Activated naive CD8-positive, alpha-beta T cell treated with anti-CD3 and anti-CD28 coated beads for 36 hours (primary cell): ENCODE measurements at places on chromosomes 11 and 22. TPM values are rescaled to one million over a fixed set of nuclear protein-coding genes. Genes with fewer than 3 reads are reported as not detected.

DNA sequence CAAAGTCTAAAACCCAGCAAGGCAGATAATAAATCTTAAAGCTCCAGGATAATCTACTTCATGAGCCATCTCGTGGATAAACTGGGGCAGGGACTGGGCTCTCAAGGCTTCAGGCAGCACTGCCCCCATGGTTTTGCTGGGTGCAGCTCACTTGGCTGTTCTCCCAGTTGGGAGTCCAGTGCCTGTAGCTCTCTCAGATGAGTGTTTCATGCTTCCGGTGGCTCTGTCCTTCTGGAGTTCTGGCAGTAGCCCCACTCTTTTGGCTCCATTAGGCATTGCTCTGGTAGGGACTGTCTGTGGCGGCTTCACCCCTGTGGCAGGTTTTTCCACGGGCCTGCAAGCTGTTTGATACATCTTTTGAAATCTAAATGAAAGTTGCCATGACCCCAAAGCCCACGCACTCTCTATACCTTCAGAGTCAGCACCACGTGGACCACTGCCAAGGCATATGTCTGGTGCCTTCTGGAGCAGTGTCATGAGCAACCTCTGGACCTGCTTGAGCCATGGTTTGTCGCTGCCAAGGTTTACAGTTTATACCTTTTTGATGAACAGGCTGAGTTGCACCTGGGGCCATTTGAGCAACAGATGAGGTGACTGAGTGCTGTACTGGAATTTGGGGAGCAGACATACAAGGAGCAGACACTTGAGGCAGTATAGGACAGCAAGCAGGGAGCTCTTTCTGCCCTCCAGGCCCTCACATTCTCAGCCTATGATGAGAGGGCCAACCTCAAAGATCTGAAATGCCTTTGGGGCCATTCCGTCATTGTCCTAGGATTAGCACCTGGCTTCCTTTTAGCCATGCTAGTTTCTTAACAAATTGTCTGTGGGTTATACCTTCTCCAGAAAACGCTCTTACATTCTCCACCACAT, 48.6 kb downstream of the MTNR1B start:
- no peaks in the 10 kb centered on the region for H3K36me3 ChIP-seq
- DNase-seq, result no peak
- H3K27me3 ChIP-seq, result peaks cover 15% of the 10 kb centered on the region

The LARGE2 gene
- total RNA-seq, result 1.5 TPM

The ANO9 gene
- 22.2 TPM for total RNA-seq

DNA sequence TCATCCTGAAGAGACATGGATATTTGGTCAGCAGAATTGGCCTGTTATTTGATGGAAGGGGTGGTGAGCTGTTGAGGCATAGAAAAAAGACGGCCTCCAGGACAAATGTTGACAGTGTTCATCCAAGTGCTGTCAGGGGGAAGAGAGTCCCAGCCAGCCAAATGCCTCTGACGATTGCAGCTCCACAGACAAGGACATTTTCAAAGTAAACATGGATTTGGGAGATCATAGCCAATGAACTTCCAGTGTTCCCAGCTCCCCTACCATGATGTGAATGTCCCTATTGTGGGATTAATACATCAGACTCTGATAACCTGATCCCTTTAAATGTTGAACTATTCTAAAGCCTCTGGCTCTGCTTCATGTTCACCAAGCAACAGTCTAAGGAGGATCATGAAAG, 31.2 kb upstream of the PSMA1 start:
- no peaks in the 10 kb centered on the region for H3K27me3 ChIP-seq
- no peak for DNase-seq
- H3K36me3 ChIP-seq, result peaks cover 38% of the 10 kb centered on the region
- H3K27ac ChIP-seq, result no peak overlapping the region
- peaks cover 28% of the 10 kb centered on the region for H3K4me1 ChIP-seq

DNA sequence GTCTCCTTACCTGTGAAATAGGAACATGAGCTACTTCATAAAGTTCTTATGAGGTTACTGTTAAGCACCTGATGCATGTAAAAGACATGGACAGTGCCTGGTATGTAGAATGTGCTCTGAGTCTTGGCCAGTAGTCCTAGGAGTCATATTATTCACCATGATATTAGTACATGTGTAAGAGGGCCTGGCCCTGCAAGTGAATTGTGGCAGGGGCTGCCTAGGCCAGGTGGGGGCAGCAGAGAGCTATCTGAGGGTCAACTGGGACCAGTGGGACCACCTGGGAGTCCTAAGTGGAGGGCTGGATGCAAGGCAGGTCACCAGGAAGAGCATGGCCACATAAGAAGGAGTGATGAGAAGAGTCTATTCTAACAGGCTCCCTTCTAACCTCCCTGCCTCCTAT, 529.5 kb downstream of the SOX6 start:
- H3K4me3 ChIP-seq, result no peak overlapping the region
- no peaks in the 10 kb centered on the region for H3K27me3 ChIP-seq
- H3K27ac ChIP-seq, result no peak overlapping the region
- peak; percentile 30 for DNase-seq
